H1 (cell line): ENCODE measurements at places on chromosomes 6 and 20. TPM values are rescaled to one million over a fixed set of nuclear protein-coding genes. Genes with fewer than 3 reads are reported as not detected.

TMEM151B gene
- total RNA-seq = 15.5 and 15.7 TPM in 2 replicates

CYP24A1 gene
- total RNA-seq = not detected in 2 replicates

CLIC5 gene
- 0.15 TPM in 1 of 2 replicates, not detected in the other for total RNA-seq

DNA sequence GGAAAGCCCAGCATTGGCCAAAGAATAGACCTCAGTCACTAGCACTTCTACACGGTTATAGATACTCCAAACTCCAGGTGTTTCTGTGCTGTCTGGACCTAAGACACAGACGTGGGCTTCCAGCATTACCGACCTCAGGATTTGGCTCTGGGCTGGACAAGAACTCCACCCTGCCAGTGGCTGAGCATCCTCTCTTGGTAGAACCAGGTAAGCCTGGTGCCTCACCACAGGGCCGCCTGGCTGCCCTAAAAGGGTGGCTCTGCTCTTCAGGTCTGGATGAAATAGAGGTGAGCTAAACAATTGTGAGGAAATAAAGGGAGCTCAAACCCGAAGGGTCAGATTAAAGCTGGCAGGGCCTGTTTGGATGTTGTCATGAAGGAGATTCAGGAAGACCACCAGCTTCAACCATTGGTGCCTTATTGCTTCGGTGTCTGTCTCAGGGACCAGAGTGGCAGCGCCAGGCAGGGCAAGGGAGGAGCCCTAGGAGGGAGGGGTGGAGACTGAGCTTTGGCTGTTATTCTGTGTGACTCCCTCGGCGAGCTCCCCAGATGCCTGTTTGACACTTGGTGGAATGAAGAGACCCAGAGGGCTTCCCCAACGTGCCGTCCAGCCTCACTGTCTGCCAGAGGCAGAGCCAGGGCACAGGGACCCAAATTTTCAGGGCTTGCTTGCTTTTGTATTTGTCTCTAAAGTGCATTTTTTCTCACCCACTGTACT, 8.6 kb downstream of the SYNDIG1 start:
- no peak for DNase-seq

DNA sequence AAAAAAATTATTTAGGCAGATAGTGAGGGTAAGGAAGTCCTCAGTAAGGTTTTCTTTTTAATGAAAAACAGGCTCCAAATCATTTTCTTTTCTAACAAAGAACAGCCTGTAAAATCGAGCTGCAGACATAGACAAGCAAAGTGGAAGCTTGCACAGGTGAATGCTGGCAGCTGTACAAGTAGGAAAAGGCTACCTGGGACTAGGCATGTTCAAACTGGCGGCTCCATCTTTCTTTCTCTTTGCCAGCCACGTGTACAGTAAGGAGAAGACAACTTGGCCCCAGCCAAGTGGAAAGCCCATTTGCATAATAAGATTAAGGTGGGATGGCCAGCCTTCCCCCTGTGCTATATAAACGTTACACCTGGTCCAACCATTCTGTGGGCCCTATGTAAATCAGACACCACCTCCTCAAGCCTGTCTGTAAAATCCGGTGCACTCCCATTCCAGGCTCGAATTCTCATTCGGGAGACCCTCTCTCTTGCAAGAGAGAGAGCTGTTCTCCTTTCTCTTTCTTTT, 27.0 kb upstream of the SLC2A12 start:
- DNase-seq = no peak

DNA sequence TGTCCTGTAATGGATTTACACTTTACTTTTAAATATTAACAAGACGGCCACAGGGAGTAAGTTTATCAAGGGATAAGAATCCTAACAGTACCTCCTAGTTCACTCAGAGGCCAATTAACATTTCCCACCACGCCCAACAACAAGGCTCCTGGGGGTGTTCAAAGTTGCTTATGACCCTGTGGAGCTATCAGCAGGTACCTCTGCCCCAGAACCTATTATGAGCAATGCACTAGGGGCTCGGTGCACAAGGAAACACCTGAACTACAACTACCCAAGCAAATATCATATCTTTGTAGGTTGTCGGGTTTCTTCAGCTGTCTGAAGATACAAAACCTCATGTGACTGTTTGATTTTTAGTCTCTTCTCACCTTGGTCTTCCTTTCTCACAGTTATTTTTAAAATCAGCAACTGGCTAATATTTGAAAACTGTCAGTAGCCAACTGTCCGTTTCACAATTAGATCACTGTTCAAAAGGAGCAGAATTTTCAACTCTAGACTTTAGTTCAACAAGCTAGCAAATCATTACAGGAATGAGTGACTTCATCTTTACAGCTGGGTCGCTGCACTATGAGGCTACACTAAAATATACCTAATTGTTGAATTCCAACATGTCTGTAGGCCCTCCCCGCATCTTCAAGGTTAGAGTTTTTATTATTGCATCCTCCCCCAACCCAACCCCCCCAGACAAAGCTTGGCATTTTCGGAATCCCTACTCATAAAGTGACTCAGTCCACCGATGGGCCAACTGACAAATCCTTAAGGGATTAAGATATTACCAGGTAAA, 38.1 kb downstream of the B4GALT5 start:
- no peak for DNase-seq

SALL4 gene
- 231 and 235 TPM in 2 replicates for total RNA-seq

DNA sequence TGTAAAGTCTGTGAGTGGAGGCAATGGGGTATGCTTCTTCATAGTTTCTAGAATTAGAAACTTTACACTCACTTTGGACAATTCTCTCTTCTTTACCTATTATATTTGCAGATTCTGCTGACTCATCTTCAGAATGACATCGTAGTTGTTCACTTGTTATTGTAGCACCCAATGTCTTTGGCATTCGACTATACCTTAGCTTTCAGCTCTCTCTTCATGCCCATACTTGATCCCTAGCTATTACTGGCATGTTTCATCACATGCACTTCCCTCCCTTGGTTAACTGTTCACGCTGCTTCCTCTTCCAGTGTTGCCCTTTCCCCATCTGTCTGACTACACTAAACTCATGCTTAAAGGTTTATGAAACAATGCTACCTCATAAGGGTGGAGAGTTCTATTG, 298.1 kb upstream of the TCF21 start:
- no peak for DNase-seq

DNA sequence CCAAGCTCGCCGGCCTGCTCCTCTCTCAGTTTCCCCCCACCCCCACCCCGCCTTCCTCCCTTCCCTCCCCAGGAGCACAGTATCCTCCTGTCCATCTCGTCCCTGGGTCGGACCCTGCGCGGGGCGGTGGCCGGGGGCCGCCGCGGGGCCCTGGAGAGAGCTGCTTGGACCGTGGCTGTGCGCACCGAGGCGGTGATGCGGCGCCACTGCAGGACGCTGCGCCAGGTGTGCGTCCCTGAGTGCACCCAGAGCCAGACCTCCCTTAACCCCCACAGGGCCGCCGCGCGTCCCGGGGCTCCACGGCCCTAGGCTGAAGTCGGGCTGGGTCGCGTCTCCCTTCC, 2.2 kb downstream of the C20orf204 start:
- DNase-seq = no peak

KIAA1755 gene
- not detected in 2 replicates for total RNA-seq
